Lower lobe of right lung (tissue), 2 donors: ENCODE measurements at places on chromosomes 7 and 10. TPM values are rescaled to one million over a fixed set of nuclear protein-coding genes. Genes with fewer than 3 reads are reported as not detected.

ZSCAN21 gene
- total RNA-seq: 8.4 TPM

GRCh38 chr7:48959676-48960075, 35.3 kb downstream of the CDC14C start:
- no peak for DNase-seq

CLIP2 gene
- total RNA-seq: 24.1 TPM

- no peak for DNase-seq
Measured at GRCh38 chr7:123410273-123410904, 124.0 kb downstream of the IQUB start.

DNA sequence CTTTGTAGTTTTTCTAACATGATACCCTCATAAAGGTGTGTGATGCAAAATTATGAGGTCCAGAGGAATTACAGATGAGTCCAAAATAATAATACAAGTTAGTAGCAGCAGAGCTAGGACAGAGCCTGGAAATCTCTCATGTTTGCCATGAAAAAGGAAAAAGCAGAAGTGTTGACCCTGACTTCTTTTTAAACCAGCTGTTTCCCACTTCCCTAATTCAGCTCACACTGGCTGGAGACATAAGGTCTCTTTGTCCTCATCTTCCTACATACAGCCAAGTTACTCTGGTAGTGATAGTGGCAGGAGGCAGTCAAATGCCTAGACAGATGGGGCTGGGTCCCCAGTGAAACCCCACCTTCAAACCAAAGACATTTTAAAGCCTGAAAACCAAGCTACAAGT, 269.2 kb downstream of the C7orf25 start:
- DNase-seq: no peak

DNA sequence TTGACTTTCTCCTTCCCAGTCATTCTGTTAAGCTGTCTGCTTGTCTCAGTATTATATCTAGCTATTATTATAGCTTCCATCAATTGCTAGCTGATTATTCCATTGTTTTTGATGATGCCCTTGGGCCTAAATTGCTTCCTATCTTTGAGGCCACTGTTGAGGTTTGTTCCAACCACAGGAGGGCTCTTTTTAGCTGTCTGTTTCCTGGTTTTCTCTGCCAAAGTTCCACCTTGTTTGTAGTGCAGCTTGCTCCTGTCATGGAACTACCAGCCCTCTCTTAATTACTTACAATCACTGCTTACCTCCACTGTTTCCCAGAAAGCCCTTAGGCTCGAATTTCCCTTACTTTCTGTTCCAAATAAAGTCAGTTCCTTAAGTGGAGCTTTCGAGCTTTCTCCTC, 118.7 kb upstream of the SEC61G start:
- no peak for DNase-seq

DNA sequence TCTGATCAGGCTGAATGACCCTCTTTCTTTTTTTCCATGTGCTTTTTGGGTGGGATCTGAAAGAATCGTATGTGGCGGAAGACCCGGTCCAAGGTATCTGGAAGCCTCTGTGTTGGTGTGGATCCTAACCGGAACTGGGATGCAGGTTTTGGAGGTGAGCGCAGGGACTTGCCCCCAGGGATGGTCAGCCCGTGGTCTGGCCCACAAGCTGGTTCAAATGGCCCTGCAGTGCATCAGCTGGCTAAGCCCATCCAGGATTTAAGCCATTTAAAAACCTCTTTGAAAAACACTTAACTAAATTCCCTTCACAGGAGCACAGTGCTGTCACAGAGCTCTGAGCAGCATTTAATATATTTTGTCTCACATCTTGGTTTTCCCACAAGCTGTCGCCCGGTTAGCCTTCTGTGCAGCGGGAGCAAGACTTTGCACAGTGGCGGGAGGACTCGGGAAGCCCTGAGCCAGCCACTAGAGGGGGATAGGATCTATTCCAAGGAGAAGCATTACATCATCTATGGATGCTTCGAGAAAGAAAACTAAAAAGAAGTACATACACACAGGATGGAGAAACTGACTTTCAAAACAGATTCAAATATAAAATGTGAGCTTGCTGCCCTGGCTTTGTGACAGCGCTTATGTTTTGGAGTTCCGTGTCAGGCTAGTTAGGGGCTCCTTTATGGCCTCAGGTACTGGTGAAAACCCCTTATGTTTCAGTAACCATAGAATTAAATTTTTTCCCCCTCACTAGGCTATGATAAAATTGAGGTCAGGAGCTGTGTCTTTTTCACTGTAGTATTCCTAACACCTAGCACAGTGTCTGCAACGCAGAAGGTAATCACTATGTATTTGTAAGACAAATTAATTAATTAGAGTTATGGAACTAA, 11.3 kb downstream of the CPA2 start:
- no peak for DNase-seq

MKX gene
- total RNA-seq: 1.6 TPM

DNA sequence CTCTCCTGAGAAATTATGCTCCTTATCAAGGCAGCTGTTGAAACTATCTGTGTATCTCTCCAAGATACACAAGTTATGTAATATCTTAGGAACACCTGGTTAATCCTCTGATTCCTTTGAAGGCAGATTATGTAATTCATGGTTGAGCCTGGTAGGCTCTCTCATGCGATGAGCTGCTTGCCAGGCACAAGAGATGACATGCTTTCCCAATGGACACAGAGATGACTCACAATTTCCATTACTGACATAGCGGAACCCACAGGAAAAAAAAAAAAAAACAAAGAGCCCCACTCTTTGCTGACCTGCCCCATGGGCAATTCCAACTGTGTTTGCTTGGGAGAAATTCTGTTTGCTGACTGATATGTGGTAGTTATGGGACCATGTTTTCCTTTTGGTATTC, 736.4 kb upstream of the PHF14 start:
- no peak for DNase-seq

C10orf105 gene
- total RNA-seq: 0.32 TPM

POLR2J2 gene
- 14.8 TPM for total RNA-seq

GRCh38 chr7:69049326-69049725, 548.9 kb upstream of the AUTS2 start:
- no peak for DNase-seq

DNA sequence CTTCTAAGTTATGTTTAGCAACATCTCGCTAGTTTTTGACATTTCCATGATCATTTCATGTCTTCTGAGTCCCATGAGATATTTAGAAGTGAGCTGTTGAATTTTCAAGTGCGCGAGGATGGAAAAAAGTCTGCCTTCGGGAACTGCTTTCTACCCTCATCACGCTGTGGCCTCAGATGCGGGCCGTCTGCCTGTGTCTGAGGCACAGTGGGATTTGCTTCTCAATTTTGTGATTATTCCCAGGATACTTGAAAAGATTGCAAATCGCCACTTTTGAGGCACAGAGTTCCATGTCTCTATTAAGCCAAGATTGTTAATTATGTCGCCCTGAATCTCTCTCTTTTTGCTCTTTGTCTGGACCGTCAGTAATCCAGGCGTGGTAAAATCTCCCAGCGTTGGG, 30.8 kb upstream of the NKX6-2 start:
- no peak for DNase-seq

DNA sequence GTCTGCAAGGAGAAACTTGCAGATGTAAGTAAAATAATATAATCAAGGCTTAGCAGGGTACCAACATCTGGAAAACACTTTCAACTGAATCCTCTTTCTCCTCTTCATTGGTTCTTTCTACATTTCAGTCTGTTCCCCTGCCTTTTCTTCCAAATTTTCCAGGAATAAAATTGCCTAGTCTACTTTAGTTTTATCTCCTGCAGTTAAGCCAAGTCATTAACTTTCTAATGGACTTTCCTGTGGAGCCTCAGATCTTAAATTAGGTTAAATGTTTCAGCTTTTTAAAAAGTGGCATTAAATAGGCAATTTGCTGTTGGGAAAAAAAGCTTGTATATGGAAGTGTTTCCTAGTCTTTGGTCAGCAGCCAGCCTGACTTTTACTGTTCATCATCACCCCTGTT, 70.8 kb downstream of the EEPD1 start:
- DNase-seq: no peak

NAMPT gene
- 177 TPM for total RNA-seq

DNA sequence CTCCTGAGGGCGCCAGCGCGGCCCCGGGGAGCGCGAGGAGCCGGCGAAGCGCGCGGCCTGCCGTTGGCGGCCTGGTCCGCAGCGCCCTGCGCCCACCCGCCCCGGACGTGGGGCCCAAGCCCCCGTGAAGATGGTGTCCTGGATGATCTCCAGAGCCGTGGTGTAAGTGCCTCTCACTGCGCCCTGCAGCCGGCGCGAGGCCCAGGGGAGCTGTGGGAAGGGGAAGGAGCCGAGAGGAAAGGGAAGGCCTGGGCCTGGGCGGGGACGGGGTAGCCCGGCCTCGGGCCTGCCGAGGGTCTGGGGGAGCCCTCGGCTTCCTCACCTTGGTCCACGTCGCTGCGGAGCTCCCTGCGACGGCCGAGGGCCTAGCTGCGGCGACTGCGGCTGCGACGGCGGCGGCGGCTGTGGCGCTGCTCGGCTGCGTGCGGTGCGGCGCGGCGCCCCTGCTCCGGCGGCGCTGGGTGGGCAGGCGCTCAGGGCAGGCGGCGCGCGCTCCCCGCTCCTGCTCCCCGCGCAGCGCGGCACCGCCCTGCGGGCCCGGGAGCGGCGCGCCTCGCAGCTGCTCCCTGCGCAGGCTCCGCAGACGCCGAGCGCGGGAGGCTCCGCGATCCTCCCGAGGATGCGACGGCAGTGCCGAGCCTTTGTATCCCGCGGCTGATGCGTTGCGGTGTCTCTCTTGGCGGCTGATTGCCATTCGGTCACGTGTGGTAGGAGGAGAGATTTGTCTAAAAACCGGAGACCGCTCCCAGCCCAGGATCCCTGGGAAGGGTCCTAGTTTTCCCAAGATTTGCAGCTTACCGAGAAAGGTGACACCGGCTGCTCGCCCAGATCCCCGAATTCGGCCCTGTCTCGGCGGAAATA, 445 bp downstream of the REEP3 start:
- DNase-seq: peak; percentile 79

GCC1 gene
- total RNA-seq: 17.4 TPM

PILRA gene
- 48.7 TPM for total RNA-seq

- no peak for DNase-seq
Measured at GRCh38 chr10:113590581-113590980, 37.7 kb downstream of the HABP2 start.

- peak; percentile 83 for DNase-seq
Measured at GRCh38 chr10:88582806-88583583, at the start of gene RNLS. Gene RNLS, minus strand, starts transcription at chr10:88583318.

- DNase-seq: no peak
Measured at GRCh38 chr10:95319239-95319638, 28.4 kb upstream of the PDLIM1 start.

VSTM4 gene
- total RNA-seq: 18.7 TPM

- no peak for DNase-seq
Measured at GRCh38 chr7:19537942-19538401, 170.9 kb downstream of the POLR1F start.

DNA sequence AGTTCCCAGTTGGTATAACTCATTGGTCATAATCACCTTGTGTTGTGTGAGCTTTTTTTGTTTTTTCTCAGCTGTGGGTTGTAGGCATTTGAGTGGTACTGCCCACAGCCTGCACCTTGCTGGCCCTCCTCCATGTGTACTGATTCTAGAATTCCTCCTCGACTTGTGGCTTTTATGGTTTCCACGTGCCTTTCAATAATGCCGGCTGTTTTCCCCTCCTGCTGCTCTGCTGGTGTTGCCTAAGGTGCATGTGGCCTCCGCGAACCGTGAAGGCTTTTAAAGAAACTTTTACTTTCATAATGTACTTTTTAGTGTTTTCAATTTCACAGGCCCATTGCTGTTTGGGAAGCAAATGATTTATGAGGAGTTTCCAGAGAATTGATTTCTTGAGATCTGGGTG, 518.0 kb downstream of the REEP3 start:
- DNase-seq: no peak

DNA sequence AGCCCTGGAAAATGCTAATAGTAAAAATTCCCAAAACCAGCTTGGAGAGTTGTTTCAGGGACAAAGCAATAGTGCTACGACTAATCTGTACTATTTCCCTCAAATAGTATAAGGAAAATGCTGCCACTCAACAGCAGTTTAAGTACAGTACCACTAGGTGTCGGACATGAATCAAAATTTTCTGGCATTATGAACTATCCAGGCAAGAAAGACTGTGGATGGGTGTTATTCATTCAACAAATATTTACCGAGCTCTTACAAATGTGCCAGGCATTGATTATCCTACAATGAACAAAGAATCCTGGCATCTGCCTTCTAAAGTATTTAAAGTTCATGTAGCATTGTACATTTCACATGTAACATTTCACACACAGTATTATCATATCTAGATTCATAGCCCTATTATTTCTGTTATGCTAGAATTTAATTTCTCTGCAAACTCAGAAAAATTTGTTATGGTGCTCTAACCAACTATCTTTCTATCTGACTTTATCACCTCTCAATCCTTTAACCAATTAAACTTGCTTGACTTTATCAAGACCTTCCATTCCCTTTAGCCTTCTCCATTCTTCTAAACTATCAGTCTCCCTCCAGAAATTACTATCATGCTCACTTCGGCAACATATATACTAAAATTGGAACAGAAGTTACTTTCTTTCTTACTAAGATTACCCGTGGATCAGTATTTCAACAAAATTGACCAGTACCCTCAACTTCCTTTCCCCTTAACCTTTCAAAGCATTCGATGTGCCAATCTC, 80.6 kb downstream of the ARHGAP21 start:
- no peak for DNase-seq

- DNase-seq: no peak
Measured at GRCh38 chr7:16223963-16224707, 197.2 kb downstream of the CRPPA start.

DNA sequence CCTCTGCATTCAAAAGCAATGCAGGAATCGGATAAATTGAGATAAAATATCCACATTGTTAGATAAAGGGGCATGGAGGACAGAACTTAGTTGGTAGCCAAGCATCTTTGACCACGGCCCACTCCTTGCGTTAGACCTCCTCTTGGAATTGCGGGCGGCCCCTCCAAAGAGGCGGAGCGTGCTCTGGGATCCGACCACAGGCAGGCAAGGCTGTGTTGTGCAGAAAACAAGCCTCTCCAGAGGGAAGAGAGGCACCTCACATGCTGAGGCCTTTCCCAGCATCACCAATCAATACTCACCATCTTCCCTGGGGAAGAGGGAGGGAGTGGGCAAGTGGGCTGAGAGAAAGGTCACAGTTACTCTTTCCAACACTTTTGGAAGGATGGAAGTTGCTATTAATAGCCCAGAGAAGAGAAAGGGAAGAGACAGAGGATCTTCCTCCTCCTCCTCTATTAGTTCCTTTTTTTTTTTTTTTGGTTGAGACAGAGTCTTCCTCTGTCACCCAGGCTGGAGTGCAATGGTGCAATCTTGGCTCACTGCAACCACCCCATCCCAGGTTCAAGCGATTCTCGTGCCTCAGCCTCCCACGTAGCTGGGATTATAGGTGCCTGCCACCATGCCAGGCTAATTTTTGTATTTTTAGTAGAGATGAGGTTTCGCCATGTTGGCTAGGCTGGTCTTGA, 49.7 kb upstream of the NRF1 start:
- peak; percentile 52 for DNase-seq

- no peak for DNase-seq
Measured at GRCh38 chr7:823649-824048, 8.6 kb upstream of the SUN1 start.

BLNK gene
- total RNA-seq: 11.2 TPM
